Occipital lobe (tissue), 3 donors: ENCODE measurements at places on chromosomes 5 and 9.

DNA sequence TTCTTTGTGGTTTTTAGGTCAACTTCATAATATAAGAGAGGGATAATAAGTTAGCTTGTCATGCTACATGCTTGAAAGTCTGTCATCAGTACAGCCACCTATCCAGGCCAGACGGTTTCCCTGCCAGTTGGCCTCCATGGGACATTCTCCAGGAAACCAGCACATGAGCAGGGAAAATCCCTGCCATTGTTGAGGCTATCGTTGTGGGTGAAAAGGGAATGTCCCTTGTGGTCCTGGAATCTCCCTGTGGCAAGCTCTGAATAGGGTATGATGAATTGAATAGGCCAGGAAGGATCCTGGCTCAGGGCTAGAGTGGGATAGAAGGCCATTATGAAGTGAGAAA lies 12.3 kb downstream of the F2RL1 start:
- no peak for DNase-seq

DNA sequence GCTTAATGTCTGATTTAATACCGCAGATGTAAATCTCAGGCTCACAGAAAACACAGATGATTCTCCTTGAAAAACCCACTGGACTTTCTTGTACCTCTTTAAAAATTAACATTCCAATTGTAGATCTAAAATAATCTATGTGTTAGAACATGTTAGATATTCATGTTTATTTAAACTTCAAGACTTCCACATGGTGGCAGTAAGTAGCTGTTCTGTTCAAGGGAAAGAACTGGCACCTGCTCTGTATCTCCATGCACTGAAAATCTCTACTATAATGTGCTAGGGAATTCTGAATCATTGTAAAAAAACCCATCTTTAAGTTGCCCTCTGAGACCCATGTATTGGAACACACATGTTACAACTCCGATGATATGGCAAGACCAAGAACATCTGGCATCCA lies 366.9 kb downstream of the DMRTA1 start:
- no peak for DNase-seq

GRCh38 chr5:126948011-126948355 lies 82.4 kb downstream of the MARCHF3 start:
- DNase-seq = no peak

- no peak for DNase-seq
These were observed 46.7 kb downstream of the UHRF2 start for GRCh38 chr9:6459718-6460117.

GRCh38 chr5:64050296-64050695 lies 88.1 kb upstream of the HTR1A start:
- DNase-seq = no peak

GRCh38 chr5:104937598-104937997 lies 1375.0 kb upstream of the NUDT12 start:
- DNase-seq = no peak

- DNase-seq = no peak
These were observed 31.0 kb upstream of the IL17B start for GRCh38 chr5:149410071-149410470.

DNA sequence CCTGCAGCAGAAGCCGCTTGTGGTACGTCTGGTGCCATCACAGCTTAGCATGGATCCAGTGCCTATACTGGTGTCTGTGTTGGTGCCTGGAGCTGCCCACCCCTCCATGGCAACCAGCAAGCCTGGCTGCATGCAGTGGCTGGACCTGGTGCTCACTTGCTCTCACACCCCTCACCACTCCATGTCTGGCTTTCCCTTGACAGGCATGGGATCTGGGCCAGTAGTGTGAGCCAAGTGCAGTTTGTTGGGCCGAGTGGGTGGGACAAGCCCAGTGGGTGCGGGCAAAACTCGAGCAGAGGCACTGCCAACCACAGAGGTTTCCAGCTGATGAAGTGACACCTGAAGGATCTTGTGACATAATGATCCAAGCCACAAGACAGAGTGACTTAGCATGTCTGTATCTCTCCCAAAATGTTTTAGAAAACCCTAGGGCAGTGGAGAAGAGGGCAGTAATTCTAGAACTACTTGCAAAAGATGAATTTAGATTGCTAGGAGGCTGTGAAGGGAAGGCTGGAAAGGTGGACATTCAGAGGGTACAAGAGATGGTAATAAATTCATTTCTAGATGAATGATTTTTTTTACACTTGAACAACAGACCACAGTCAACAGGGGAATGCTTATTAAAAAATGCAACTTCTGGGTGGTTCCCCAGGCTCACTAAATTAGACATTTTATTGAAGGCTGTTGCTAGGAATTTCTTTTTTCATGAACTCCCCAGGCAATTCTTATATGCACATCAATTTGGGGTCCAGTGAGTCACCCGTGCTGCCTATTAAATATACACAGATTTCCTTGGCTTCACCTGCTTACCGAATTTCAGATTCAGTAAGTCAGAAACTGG lies 660.3 kb downstream of the TLR4 start:
- no peak for DNase-seq

- DNase-seq = no peak
These were observed 20.0 kb downstream of the SPTLC1 start for GRCh38 chr9:92095236-92095635.
